ENCODE measurements at places on chromosomes 4 and X. TPM values are rescaled to one million over a fixed set of nuclear protein-coding genes. Genes with fewer than 3 reads are reported as not detected.

DNA sequence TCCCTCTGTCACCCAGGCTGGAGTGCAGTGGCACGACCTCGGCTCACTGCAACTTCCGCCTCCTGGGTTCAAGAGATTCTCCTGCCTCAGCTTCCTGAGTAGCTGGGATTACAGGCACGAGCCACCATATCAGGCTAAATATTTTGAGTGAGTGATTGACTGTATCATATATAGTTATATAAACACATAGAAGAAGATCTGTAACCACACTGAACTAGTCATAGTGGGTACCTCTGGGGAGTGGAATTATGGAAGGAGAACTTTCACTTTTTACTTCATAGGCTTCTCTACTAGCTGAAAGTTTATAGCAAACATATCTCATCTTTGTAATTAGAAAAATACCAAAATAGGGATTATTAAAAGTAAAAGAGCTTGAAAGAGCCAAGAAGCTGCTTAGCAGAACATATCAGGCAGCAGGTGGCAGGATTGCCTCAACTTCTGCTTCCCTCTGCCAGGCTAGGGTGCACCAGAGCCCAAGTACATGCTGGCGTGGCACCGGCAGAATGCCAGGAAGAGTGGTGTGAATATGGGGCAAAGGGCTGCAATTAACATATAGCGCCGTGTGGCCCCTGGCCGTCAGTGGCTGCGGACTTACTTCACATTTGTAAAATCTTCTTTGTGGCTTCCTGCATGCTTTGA lies 39.5 kb upstream of the CD40LG start:
- peak; percentile 0 for DNase-seq

GRCh38 chr4:68271851-68272357 lies 26.4 kb upstream of the TMPRSS11B start:
- peak; percentile 79 for DNase-seq

The DNAAF6 gene
- not detected for total RNA-seq

DNA sequence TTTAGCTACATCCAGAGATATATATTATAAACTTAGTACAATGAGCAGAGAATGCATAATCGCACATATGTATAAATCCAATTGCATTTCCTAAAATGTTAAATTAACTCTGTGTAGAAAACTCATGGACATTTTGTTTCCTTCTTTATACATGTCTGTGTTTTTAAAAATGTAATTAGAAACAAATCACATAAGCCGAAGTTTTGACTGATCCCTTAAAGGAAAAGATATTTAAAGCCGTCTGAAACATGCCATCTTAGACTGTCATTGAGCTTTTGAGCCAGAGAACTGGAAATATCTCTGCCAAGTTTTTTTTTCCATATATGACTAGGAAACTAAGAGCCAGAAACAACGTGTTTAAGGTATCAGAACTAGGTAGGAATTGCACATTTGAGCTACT lies 107.0 kb downstream of the ARAP2 start:
- no peak for DNase-seq

DNA sequence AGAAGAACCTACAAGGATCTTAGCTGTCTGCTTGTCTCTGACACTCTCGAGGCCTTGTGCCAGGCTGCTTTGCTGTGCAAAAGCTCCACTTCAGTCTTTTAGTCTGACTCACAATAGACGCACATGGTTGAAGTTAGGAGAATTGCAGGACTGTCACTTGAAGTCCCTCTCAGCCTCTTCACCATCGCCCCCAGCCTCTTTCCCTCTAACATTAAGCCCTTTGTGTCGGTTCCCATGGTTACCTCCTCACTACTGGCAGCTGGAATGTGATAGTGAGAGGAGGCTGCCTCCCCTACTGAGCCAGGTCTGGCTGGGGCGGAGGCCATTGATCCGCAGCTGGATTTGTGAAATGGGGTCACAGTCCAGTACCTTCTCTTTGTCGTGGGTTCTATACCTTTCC lies 201.8 kb downstream of the SOWAHB start:
- DNase-seq = peak; percentile 31

The FAM9C gene
- total RNA-seq = not detected

- peak; percentile 27 for DNase-seq
These were observed 13.3 kb upstream of the TMEM131L start for GRCh38 chr4:153452658-153453378.

The CXCL3 gene
- 1.4 TPM for total RNA-seq

The C4orf50 gene
- 0.10 TPM for total RNA-seq

- no peak for DNase-seq
These were observed 1.2 kb upstream of the LRPAP1 start for GRCh38 chr4:3533423-3533820.

DNA sequence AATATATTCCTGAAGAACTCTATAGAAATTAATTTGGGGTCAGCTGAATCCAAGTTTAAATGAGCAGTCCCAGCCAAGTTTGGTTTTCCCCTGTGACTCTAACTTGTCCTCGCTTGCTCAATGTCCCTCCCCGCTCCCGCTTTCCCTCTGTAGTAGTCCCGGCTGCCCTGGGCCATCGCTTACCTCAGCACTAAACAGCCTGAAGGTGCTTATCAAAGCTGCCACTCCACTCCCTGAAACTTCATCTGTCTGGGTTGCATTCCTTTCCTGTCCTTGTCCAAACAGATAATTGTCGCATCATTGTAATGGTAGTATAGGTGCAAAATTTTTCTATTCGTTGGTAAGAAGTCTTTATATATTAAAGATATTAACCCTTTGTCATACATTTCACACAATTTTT lies 12.8 kb downstream of the SLC25A43 start:
- DNase-seq = no peak

The MEPE gene
- not detected for total RNA-seq

The ASB11 gene
- total RNA-seq = 43.3 TPM

DNA sequence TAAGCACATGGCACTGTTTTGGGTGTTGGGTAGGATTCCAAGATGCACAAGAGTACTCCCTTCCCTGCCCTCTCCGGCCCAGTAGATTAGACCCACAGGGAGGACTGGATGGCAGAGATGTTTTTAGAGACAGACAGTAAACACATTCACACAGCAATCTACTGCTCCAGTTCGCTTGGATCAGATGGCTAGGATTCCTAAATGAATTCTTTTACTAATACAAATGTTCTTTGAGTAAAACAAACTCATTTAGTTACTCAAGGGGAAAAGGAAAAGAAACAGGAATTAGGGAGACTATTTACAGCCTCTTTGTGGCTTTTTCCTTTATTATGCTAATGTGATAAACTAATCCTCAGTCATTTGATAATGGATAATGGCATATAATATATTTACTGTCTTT lies 5.9 kb downstream of the SNX25 start:
- DNase-seq = no peak

- DNase-seq = no peak
These were observed 39.6 kb downstream of the DDX60L start for GRCh38 chr4:168440442-168441264.

The GPR101 gene
- not detected for total RNA-seq

The MAGEA9 gene
- not detected for total RNA-seq

- no peak for DNase-seq
These were observed 32.3 kb downstream of the VEGFC start for GRCh38 chr4:176760471-176760870.

The DGAT2L6 gene
- total RNA-seq = not detected

DNA sequence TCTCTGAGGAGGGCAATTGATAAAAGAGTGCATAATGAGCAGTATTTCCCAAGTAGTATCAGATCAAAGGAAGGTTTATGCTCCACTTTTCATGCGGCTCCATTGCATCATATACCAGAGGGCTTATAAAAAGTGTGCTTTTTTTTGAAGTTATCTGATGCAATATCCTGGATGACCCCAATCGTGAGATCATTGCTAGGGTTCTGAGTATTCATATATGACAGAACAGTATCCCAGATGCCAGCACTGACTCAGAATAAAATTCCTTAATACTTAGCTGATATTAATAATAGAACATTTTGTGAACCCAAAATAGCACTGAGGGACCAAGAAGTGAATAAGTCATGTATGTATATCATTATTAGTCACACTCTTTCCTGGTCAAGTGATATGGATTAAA lies 945.5 kb upstream of the AGA start:
- no peak for DNase-seq

DNA sequence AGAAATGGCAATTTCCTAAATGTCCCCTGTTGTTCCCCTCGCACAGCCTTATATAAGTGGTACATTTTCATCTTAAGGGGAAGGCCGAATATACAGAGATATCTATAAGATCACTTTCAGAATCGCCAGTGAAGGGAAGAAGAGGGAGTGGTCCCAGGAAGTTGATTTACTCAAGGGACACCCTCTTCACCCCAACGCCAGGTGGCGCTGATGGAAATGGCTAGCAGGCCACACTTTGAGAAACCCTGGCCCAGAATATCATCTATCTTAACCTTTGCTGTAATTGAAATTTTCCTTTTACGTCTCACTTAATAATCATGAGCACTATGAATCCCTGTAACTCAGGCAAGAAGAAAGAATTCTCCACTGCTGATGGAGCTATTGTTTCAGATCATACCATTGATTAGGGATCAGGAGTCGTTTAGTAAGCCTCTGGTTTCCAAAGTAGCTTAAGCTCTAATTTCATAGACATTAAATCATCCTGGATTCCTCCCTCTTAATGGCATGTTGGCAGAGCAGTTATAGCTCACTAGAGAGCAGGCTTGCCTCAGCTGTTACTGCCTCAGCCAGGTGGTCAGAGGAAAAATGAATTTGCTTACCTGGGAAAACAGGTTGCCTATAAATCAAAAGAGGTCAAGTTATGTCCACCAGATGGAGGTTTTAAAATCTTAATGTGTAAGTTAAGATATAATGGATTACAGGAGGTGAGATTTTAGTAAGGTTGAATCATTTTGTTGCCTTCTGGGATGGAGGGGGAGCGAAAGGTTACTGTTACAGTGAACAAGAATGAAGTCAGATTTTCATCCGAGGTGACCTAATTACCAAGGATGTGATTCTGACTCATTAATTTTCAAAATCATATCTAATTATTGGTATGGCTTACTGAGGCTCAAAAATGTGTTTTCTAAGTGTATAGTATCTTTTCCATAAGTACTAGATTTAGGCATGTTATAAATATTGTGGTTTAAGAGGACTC lies 941.2 kb upstream of the TENM3 start:
- DNase-seq = peak; percentile 13

DNA sequence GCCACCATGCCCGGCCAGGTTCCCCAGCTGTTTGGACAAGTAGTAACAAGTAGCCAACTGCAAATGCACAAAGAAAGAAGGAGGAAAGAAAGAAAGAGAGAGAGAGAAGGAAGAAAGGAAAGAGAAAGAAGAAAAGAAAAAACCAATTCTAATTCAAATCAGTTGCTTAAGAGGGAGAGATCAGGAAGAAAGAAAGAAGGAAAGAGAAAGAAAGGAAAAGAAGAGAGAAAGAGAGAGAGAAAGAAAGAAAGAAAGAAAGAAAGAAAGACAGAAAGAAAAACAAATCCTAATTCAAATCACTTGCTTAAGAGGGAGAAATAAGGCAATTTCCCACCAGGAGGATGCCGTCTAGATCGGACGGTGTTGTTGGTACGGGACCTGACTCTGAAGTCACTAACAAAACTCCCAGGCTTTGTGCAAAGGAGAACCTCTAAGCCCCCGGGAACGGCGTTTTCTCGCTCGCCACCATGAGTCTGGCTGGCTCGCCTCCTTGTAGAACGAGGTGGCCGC lies 95.5 kb upstream of the PPP2R3B start:
- DNase-seq = no peak

- peak; percentile 0 for DNase-seq
These were observed 155.3 kb upstream of the TEX13A start for GRCh38 chrX:105375816-105376215.

GRCh38 chrX:154834562-154834961 lies at the start of gene SMIM9:
TSS of gene SMIM9 (minus strand) at chrX:154834662. CDS start at chrX:154830856, 3,806 bp downstream.
- DNase-seq = no peak

DNA sequence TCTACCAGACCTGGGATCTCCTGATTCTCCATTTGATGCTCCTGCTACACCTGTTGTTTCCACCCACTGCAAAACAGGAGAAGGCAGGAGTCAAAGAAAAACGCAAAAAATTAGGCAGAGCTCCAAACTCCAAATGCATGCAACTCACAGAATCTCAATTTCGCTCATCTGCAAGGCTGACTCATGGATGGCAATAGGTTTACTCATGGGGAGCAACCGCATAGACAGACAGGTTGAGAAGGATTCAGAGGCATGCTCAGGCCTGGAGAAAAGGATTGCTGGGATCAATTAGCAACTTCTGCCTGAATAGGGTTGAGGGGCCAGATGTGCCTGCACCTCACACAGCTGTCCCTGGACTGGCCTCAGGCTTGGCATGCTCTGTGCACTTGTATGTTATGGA lies 231.0 kb downstream of the LDB2 start:
- no peak for DNase-seq

DNA sequence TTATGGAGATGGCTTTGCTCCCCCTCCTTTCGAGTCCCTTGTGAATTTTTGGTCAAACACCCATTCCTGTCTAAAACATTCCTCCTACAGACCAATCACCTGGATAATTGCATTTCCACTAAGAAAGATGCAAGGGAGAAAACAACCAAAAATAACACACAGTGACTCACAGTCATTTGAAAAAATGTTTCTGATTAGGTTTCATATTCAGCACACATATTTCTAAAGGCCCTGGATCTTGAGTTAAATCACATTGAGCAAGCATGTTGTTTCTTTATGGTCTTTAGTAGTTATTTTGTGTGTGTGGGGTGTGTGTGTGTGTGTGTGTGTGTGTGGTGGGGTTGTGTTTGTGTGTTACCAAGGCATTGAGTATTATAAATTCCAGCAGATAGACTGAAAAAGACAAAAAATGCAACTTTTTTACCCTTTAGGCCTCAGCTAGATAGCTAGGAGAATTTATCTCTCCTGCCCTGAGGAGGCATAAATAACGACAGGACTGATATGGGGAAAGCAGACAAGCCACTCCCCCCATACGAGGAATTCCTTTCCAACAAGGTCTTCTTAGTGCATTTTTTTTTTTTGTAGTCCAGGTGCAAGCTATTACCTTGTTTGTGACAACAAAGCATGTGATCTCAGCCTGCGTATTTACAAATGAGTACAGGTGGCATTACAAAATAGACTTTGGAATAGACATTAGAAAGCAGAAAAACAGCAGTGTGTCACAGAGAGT lies 265.4 kb upstream of the ADGRL3 start:
- DNase-seq = no peak

The GPRASP2 gene
- total RNA-seq = 48.4 TPM

The DHX15 gene
- 220 TPM for total RNA-seq

DNA sequence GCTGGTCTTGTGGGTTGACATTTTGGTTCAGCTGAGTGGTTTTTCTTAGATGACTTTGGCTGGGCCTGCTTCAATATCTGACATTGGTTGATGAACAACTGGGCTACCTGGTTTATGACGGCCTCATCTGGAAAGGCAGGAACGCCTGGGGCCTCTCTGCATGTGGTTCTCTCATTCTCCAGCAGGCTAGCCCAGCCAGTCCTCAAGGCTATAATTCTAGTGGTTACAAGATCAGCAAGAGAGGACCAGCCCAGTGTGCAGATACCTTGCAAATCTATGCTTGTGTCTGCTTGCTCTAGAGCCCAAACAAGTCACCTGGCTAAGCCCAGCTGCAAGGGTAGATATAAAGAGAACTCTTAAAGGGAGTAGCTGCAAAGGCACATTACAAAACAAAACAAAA lies 214.2 kb upstream of the PUDP start:
- no peak for DNase-seq

Data from tongue (tissue), 3 donors.